ENCODE measurements at places on chromosomes 7 and 10. TPM values are rescaled to one million over a fixed set of nuclear protein-coding genes. Genes with fewer than 3 reads are reported as not detected.
A peak's percentile ranks its signal among the peaks of the same experiment; 100 is the strongest.

GRCh38 chr7:71860572-71860971, 551.6 kb downstream of the CALN1 start:
- no peak for DNase-seq

DNA sequence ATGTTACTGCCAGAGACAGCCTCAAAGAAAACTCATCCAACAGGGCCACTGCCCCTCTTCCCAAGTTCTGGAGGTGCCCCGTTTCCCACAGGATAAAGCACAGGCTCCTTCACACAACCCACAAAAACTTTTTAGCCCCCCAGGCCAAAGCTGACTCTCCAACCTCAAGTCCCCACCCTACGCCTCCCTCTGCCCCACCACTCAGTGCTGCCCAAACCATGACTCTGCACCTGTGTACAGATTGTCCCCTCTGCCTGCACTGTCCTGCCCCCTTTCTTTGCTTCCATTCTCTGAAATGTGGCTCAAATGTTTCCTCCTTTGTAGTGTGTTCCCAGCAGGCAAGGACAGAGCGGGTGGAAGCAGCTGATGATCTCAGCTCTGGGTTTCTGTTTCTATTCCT, 284.0 kb downstream of the GRID1 start:
- no peak for DNase-seq

DNA sequence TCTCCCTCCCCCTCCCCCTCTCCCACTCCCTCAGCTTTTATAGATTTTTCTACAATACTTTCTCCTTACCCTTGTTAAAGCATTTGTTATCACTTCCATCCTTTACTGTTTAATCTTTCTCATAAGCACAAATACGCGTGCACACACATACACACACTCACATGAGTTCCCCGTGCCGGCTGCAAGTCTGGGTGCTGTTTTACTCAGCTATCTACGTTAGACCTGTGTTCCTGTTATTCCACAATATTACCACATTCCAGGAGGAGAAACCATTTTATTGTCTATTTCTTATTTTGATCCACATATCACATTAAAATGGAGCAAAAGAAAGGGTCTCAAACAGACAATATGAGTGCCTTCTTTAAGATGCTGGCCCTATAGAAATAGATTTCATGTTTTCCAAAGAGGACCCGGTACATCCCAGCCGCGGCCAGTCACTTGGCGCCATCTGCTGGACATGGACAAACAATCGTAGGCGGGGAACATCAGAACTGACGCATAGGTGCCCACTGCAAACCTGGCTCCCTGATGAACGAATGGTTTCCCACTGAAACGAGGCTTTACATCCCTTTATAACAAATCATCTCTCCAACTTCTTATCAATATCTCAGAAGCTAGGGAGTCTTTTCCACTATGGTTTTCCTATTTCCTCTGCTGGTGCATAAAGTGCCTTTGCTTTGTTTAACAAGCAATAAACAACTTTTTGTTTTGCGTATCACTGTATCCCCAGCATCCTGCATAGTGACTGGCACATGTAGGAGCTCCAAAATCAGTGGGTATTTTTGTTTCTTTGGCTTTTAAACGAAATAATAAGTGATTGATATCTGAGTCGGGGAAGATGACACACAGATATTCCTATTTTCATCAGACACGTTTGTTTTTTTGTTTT, 25.2 kb upstream of the OPTN start:
- peak; percentile 58 for DNase-seq

PKD1L1 gene
- polyA plus RNA-seq, result 0.18 TPM

DNA sequence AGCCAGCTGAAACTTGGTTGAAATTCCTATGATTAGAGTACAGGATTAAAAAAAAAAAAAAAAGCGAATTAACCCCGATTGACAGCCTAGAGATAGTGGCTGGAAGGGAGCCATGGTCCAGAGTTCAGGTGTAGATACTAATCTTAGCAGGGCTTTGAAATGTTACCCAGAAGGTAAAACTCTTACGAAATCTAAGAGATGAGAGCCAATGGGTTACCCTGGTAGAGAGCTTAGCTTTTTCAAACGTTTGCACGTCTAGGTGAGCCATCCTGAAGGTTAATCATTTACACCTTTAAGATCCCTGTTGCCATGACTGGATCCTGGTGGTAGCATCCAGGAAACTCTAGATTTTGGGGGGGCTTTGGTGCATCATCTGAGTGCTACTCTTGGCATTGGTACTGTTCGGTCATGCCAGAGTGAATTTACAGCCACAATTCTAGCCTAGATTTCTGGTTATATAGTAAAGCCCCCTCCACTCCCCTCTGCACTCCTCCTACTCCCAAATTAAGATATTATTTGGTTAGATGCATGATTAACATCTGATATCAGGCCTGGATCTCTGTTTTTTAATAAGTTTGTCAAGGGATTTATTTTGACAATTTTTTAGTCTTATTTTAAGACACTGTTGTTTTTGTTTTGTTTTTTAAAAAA, 1.2 kb downstream of the AGFG2 start:
- DNase-seq, result no peak

- no peak for DNase-seq
Measured at GRCh38 chr7:84182301-84182700, 12.3 kb downstream of the SEMA3A start.

DNA sequence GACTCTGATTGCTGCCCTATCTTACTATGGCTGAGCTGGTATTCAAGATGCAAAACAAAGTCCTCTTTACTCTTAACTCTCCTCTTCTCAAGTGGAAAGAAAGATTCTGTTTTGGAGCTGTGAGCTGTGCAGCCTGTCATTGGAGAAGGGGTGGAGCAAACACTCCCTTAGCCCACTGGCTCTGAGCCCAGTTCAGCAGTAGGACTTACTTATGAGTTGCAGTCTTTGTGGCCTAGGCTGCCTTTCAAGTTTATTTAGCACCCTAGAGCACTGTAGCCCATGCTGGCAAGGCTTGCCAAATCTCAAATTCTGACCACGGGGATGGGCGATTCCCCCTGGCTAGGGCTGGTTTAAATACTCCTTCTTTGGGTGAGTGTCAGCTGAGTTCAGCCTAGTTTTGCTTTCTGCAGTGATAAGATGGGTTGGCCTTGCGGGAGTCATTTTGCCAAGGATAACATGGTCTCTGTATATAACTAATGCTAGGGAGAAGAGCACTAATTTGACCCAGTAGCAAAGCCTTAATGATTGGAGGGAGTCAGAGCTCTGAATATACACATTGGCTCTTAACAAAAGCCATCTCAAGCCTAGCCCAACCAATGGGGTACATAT, 110.2 kb downstream of the MYO3A start:
- DNase-seq, result peak; percentile 20
